ENCODE measurements at places on chromosomes 2 and 18.

DNA sequence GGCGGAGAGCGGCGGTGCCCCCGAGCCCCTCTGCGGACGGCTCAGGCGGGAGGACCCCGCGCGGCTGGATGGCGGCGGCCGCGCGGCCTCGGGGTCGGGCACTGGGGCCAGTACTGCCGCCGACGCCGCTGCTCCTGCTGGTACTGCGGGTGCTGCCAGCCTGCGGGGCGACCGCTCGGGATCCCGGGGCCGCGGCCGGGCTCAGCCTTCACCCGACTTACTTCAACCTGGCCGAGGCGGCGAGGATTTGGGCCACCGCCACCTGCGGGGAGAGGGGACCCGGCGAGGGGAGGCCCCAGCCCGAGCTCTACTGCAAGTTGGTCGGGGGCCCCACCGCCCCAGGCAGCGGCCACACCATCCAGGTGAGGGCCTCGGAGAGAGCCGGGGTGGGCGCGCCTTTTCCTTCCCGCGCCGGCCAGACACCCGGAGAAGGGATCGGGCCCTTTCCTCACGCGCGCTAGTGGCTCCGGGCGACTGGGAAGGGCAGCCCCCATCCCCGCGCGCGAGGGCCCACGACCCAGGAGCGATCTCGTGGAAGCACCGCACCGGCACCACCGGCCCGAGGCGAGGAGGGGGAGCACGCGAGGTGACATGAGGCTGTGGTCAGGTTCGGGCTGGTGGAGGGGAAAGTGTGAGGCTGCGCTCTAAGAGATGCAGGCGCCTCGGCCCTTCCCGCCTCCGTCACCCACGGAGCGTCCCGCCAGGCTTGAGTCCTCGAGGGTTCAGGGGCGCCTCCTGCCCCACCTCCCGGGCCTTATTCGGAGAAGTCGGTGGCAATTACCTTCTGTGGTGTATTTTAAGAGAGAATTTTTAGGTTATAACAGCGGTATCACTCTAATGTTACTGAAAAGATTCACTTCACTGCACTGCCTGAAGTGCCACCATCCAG, 607 bp downstream of the LAMA3 start:
- no peak for DNase-seq

DNA sequence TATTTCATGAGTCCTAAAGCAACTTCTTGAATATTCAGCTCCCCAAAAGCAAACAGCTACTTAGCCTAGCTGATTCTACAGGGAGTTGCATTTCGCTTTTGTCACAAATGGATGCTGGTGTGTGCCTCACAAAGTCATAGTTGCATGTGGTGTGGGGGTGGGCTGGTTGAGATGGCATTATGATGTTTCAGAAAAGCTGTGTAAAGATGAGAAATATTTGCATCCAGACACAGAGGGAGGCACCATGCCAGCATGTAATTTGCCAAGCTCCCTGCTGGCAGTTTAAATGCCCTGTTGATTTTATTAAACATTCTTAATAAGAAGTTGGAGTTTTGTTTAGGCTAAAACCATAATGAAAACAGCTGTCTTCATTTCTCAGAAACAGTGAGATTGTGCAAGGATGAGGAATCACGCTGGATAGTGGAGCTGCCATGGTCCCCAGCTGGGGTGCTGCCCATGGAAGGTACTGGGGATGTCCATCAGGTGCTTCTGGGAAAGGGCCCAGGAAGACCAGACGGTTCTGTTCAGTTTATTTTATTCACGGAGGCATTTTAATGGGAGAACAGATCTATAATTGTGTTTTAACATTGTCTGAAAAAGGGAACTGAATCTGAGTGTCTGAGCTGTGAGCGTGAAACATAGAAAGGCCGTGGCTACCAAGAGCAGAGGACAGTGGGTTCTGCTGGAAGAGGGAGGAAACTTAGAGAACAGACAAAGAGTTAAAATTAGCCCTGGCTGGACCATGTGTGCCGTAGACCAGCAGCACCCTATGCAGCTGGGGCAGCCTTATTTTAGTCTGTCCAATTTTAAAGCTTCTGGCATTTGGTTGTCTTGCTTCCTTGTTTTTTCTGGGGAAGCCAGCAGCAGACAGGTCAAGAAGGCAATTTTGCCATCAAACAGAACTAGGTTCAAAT, 177.1 kb downstream of the FAM210A start:
- no peak for DNase-seq

DNA sequence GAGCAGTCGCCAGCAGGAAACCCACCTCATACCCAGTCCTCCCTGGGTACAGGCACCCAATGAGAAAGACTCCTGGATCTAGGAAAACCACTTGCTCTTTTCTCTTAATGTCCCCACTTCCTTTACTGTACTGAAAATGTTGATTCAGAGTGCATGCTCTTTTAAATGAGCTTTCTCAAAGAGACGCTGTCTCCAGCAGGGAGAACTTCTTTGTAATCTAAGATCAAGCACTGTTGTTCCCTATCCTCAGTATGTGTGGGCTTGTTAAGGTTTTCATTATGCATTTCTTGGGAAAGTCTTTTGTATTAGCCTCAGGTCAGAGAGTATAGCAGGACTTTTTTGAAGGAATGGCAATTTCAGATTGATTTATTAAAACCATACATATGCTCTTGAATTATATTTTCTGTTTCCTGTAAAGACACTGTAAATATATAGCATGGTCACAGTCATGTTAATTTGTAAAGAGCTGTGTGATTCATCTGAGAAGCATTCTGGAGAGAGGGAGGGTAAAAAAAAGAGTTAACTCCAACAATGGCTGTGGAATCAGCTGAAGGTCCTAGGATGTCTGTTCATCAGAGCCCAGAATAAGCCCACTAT, 178.1 kb downstream of the MGAT5 start:
- DNase-seq = no peak

DNA sequence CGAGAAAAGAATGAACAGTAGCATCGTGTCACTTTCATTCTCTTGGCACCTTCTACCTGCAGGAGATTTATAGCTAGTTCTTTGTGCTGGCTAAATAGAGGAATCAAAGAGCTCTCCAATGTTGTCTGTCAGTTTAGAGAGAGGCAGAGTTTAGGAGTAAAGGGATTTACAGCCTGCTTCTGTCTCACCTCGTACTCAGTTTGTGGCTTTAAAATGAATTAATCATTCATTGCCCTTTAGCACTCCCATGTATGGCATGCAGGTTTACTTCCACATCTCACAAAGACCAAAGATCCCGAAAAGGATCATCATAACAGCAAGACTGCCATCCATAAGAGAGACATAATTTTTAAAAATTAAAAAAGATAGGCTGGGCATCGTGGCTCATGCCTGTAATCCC, 42.4 kb upstream of the ATL2 start:
- DNase-seq = no peak

- DNase-seq = no peak
Observed at GRCh38 chr18:13804305-13804704, 19.6 kb upstream of the MC5R start.

GRCh38 chr2:137231628-137232027, 466.3 kb downstream of the THSD7B start:
- no peak for DNase-seq

DNA sequence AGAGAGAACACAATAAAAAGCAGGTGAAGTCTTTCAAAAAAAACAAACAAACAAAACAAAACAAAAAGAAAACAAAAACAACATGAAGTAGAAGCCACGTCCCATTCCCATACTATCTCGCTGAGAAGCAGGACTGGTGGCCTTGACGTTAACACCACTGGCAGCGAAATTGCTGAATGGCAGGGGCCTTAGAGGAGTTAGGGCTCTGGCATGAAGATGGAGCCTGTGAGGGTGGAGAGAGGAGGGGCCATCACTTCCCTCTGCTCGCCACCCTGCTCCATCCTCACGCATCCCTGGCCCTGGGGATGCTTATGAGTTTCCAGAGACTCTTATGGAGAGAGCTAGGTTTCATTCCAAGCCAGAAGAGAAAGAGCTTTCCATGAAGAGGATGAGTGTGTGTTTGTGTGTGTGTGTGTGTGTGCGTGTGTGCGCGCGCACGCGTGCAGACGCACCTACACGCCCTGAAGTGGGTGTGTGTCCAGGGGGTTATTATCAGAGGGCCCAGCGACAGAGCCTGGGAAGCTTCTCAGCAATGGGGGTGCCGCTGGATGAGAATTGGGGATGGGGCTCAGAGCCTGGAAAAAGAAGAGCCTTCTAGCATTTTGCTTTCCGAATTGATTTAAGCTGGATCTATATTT, 20.4 kb upstream of the IMPA2 start:
- no peak for DNase-seq

- no peak for DNase-seq
Observed at GRCh38 chr2:176149939-176150583, 1.3 kb upstream of the HOXD4 start.

GRCh38 chr18:24322584-24323136, 75.0 kb downstream of the OSBPL1A start:
- no peak for DNase-seq

- DNase-seq = no peak
Observed at GRCh38 chr2:151333083-151333482, 24.3 kb upstream of the TNFAIP6 start.

- DNase-seq = no peak
Observed at GRCh38 chr18:78901923-78902794, 77.5 kb upstream of the SALL3 start.

- DNase-seq = no peak
Observed at GRCh38 chr2:231336700-231337099, 58.8 kb upstream of the B3GNT7 start.

- no peak for DNase-seq
Observed at GRCh38 chr18:78113136-78113939, 863.7 kb downstream of the GALR1 start.

GRCh38 chr2:170498619-170499018, 216.5 kb upstream of the SP5 start:
- DNase-seq = no peak

DNA sequence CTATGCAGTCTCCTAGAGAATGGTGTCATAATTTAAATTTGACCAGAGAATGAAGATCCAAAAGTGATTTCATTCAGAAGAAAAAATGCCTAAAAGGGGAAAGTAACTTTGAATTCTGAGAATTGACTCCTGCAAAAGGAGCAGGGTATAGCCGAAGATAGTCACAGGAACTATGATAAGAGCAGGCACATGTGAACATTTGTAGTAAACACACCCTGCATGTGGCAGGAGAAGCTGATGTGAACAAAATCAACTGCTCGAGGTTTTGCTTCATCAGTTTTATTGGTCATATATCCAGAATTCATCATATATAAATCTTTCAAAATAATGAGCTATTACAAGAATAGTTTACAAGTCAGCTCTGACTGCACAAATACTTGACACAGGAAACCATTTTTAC, 14.0 kb downstream of the MCFD2 start:
- no peak for DNase-seq

- DNase-seq = no peak
Observed at GRCh38 chr2:237359894-237360780, 53.8 kb downstream of the COL6A3 start.

GRCh38 chr2:69741575-69742321, at the start of gene ANXA4:
Gene ANXA4, plus strand, starts transcription at chr2:69742134. Its CDS starts 39,432 bp downstream, at chr2:69781566.
- DNase-seq = peak; percentile 52

GRCh38 chr18:63177259-63177658, 142.3 kb downstream of the BCL2 start:
- no peak for DNase-seq

GRCh38 chr18:7749008-7749405, 181.9 kb downstream of the PTPRM start:
- no peak for DNase-seq
